ENCODE measurements at places on chromosomes 1 and 21.

- DNase-seq: no peak
These were observed 51.0 kb downstream of the CR1L start for GRCh38 chr1:207695891-207696290.

DNA sequence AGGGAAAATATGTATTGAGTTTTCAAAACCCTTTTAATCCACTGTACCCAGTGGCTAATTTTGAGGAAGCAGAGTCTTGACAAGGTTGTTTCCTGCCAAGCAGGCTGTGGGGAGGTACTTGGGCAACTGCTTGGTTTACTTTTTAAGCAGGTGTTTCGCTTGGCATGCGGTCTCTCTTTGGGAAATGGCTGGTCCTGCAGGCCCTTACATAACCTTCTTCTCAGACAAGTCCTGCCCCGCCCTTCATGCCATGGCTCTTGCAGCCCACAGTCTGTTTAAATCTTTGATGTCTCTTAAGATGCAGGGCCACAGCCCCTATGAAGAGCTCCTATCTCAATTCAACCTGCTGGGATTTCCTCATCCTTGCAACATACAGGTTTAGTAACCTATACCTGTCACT, 36.0 kb upstream of the ABCD3 start:
- no peak for DNase-seq

- no peak for DNase-seq
These were observed 33.3 kb downstream of the PTPRF start for GRCh38 chr1:43563876-43564539.

DNA sequence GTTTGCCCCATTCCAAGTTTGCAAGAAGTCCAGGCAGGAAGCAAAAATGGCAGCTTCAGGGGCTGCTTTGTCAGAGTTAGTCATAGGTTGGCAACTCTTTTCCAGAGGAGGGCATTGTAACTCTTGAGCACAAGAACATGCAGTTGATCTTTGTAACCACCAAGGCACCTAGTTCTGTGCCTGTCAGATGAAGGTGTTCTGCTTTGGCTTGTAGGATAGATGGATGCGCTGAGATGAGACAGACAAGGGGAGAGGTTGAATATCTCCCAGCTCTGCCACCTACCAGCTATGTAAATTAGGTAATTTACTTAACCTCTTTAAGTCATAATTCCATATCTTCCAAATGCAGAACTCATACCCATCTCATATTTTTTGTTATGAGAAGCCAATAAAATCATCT, 89.3 kb downstream of the ZNF648 start:
- no peak for DNase-seq

- DNase-seq: no peak
These were observed 66.2 kb downstream of the S1PR1 start for GRCh38 chr1:101302831-101303511.

- no peak for DNase-seq
These were observed 103.0 kb downstream of the SMYD3 start for GRCh38 chr1:246404078-246404477.
